ENCODE measurements at places on chromosomes 5 and 9. TPM values are rescaled to one million over a fixed set of nuclear protein-coding genes. Genes with fewer than 3 reads are reported as not detected.

- no peaks in the 10 kb centered on the region for H3K4me1 ChIP-seq
- DNase-seq, result no peak
- H3K27ac ChIP-seq, result no peak overlapping the region
- no peaks in the 10 kb centered on the region for H3K27me3 ChIP-seq
- no peak overlapping the region for H3K4me3 ChIP-seq
Measured at GRCh38 chr9:110978516-110978915, 59.8 kb downstream of the LPAR1 start.

- no peak overlapping the region for H3K27ac ChIP-seq
- H3K4me1 ChIP-seq, result no peaks in the 10 kb centered on the region
- peaks cover 4% of the 10 kb centered on the region for H3K27me3 ChIP-seq
- H3K4me3 ChIP-seq, result no peak overlapping the region
Measured at GRCh38 chr9:114606068-114606467, 5.0 kb upstream of the TMEM268 start.

GRCh38 chr5:26700759-26701384 lies 337.5 kb downstream of the CDH9 start:
- DNase-seq, result no peak
- H3K27me3 ChIP-seq, result no peaks in the 10 kb centered on the region
- H3K4me1 ChIP-seq, result no peaks in the 10 kb centered on the region
- H3K4me3 ChIP-seq, result no peak overlapping the region

- H3K4me1 ChIP-seq, result peaks cover 3% of the 10 kb centered on the region
- no peak overlapping the region for H3K4me3 ChIP-seq
- H3K27me3 ChIP-seq, result no peaks in the 10 kb centered on the region
- DNase-seq, result no peak
- H3K36me3 ChIP-seq, result no peaks in the 10 kb centered on the region
Measured at GRCh38 chr5:9201011-9201410, 344.9 kb downstream of the SEMA5A start.

Gene LRRC8A
- 106 TPM for total RNA-seq

GRCh38 chr9:99360026-99360425 lies 137.9 kb downstream of the SEC61B start:
- no peaks in the 10 kb centered on the region for H3K27me3 ChIP-seq
- no peak overlapping the region for H3K27ac ChIP-seq
- no peaks in the 10 kb centered on the region for H3K36me3 ChIP-seq
- H3K4me3 ChIP-seq, result no peak overlapping the region
- no peaks in the 10 kb centered on the region for H3K4me1 ChIP-seq

Gene OLFM1
- 53.4 TPM for total RNA-seq

DNA sequence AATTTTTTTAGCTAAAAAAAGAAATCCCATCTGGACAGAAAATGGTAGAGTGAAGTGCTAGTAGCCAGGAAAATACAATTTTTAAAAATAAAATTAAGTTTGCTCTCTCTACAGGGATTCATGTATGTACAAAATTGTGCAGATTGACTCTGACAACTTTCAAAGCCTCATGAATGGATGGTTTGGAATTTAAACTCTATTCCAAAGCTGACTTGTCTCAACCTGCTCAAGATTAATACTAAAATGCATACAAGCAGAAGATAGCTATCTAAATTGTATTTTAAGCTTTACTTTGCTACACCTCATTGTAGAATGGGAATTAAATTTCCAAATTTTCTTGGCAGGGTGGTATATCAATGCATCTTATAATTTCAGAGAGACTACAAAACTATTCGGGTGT lies 257.6 kb downstream of the RFX3 start:
- DNase-seq, result no peak
- H3K4me3 ChIP-seq, result no peak overlapping the region
- no peaks in the 10 kb centered on the region for H3K27me3 ChIP-seq

Gene MOB3B
- 16.1 TPM for total RNA-seq

DNA sequence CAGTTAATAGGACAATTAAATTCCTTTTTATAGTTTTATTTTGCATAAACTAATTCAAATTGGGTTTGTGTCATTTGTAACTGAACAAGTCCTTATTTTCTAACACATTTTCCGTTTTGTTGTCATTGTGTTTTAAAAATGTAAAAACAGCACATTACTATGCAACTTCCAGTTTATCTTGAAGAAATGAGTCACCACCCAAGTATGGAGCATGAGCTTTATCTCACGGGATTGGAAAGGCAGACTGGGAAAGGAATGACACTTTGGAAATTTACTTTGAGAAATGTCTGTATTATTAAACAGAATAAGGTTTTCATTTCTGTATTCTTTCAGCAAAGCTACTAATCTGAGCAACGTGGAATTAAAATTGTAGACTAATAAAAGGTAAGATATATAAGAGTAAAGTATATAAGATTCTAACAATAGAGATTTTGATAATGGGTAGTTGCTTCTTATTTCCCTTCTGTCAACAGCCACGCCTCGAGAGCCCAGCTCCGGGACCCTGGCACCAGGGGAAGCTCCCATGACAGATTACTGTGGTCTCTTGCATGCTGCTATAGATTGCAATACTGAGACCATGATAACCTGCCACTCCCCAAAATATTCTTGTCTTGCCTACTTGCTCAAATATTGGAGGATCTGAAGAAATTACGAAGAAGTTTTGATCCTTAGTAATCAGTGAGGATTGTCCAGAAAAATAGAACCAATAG lies 433.1 kb downstream of the CHSY3 start:
- DNase-seq, result no peak
- H3K4me3 ChIP-seq, result no peak overlapping the region
- H3K36me3 ChIP-seq, result no peaks in the 10 kb centered on the region
- no peaks in the 10 kb centered on the region for H3K27me3 ChIP-seq

- H3K4me3 ChIP-seq, result no peak overlapping the region
- H3K27ac ChIP-seq, result no peak overlapping the region
- no peak for DNase-seq
- no peaks in the 10 kb centered on the region for H3K4me1 ChIP-seq
- H3K36me3 ChIP-seq, result no peaks in the 10 kb centered on the region
- no peaks in the 10 kb centered on the region for H3K27me3 ChIP-seq
Measured at GRCh38 chr5:124790301-124790894, 44.0 kb upstream of the ZNF608 start.

- DNase-seq, result no peak
- H3K27ac ChIP-seq, result no peak overlapping the region
- no peaks in the 10 kb centered on the region for H3K36me3 ChIP-seq
- H3K27me3 ChIP-seq, result no peaks in the 10 kb centered on the region
- H3K4me1 ChIP-seq, result no peaks in the 10 kb centered on the region
Measured at GRCh38 chr5:29161399-29162291, 2031.8 kb upstream of the CDH6 start.

Gene OTULINL
- 7.7 TPM for total RNA-seq

Gene SAPCD2
- 30.3 TPM for total RNA-seq

DNA sequence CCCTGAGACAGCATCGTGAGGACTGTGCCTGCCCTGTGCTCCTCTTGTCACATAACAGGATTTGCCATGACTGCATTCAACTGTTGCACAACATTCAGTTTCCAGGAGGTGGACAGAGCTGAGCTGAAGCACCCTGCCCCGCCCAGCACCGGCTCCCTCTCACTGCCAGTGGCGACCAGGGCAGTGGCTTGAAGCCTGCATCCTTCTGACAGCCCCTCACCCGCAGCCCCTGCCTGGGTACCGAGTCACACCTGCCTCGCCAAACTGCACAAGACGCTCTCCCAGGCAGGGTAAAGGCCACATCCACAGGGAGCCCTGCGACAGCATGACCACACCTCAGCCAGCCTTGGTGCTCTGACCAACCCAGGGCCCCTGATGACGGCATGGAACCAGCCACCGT lies 59.9 kb upstream of the ZNF354A start:
- no peaks in the 10 kb centered on the region for H3K36me3 ChIP-seq
- H3K4me3 ChIP-seq, result no peak overlapping the region
- no peak overlapping the region for H3K27ac ChIP-seq
- H3K27me3 ChIP-seq, result no peaks in the 10 kb centered on the region
- no peak for DNase-seq

GRCh38 chr5:159582756-159583541 lies 252.7 kb upstream of the IL12B start:
- no peak overlapping the region for H3K27ac ChIP-seq
- no peaks in the 10 kb centered on the region for H3K4me1 ChIP-seq
- no peaks in the 10 kb centered on the region for H3K27me3 ChIP-seq
- H3K4me3 ChIP-seq, result no peak overlapping the region
- no peaks in the 10 kb centered on the region for H3K36me3 ChIP-seq

Gene HMGCS1
- total RNA-seq, result 230 TPM

Gene CDHR2
- 0.43 TPM for total RNA-seq

DNA sequence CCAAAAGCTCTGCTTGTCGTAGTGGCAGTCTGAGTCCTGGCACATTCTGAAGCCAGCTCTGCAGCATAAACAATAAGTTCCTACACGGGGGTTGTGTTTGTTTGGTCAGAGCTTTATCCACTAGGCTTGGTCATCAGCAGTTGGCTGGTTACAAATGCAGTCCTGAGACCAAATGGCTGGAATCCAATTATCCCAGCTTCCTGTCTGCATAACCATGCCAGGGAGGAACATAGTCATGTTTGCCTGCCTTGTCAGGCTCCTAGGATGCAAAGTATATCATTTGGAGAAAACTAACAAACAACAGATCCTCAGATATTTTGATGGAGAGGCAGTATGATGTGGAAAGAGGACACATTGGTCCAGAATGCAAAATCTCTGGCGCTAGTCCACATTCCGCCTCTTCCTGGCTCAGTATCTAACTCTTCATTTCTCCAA lies 85.8 kb downstream of the FBXO38 start:
- H3K4me1 ChIP-seq, result no peaks in the 10 kb centered on the region
- no peak overlapping the region for H3K27ac ChIP-seq
- H3K27me3 ChIP-seq, result no peaks in the 10 kb centered on the region
- no peak overlapping the region for H3K4me3 ChIP-seq
- H3K36me3 ChIP-seq, result no peaks in the 10 kb centered on the region

DNA sequence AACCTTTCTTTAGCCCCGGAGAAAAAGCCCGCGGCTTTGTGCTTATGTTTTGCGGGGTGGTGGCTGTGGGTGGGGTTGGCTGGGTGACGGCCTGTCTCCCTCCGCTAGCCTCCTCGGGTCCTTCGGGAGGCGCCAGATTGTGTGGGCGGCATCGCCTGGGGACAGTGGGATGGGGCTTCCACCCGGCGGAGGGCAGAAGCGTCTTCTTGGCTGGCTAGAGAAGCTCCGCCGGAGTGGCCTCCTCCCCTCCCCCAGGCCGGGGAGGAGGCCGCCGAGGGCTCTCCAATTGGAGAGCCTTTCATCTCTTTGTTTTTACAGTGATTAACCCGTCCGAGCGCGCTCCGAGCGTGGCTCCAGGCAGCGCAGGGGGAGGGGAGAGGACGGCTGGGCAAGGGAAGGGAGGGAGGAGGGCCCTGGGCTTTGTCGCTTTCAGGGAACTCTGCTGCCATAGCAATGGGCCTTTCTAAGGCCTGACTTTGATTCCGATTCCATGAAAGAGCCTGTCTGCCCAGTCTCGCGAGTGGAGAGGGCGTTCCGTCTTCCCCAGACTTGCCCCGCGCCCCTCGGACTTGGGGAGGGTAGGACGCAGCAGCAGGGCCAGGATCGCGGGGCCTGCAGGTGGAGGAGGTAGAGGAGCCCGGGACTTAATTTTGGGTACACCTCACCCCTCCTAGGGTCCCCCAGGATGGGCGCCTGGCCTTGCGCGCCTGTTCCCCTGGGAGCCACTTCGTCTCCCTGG lies 36.7 kb upstream of the TIFAB start:
- no peaks in the 10 kb centered on the region for H3K36me3 ChIP-seq
- peak; percentile 62 for DNase-seq
- H3K27ac ChIP-seq, result no peak overlapping the region
- H3K27me3 ChIP-seq, result peaks cover 95% of the 10 kb centered on the region
- H3K4me3 ChIP-seq, result peak overlapping the region; percentile 56

DNA sequence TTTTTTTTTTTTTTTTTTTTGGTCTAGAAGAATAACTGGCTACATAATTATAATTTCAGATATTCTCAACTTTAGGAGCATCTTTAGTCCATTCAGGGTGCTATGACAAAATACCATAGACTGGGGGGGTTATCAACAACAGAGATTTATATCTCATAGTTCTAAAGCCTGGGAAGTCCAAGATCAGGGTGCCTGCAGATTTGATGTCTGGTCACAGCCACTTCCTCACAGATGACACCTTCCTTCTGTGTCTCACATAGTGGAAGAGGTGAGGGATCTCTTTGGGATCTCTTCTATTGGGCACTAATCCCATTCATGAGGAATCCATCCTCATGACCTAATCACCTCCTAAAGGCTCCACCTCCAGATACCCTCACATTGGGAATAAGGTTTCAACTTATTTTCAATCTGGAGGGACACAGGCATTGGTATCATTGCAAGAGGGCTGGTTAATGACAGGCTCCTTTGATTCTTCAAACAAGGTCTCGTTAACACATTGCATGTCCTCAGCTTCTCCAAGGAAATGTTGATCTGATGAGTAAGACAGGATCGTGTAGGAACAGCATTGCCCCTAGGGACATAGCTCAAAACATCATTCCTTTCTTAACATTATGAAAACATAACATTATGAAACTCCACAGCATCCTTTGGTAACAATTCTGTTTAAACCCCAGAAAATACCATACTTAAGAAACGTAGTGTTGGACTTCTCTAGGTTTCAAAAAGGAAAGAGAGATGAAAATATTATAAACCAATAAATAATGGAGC lies 372.4 kb downstream of the SEMA5A start:
- no peaks in the 10 kb centered on the region for H3K27me3 ChIP-seq
- no peak for DNase-seq
- H3K4me3 ChIP-seq, result no peak overlapping the region

- no peaks in the 10 kb centered on the region for H3K36me3 ChIP-seq
- no peaks in the 10 kb centered on the region for H3K27me3 ChIP-seq
- no peak for DNase-seq
Measured at GRCh38 chr9:71037521-71037920, 83.9 kb downstream of the TRPM3 start.

- no peak overlapping the region for H3K4me3 ChIP-seq
- H3K36me3 ChIP-seq, result no peaks in the 10 kb centered on the region
- no peak for DNase-seq
- H3K27ac ChIP-seq, result no peak overlapping the region
Measured at GRCh38 chr5:117533792-117534191, 959.2 kb upstream of the SEMA6A start.

Gene TSPAN17
- total RNA-seq, result 54.7 TPM

- no peak overlapping the region for H3K4me3 ChIP-seq
- no peak overlapping the region for H3K27ac ChIP-seq
- no peak for DNase-seq
- H3K27me3 ChIP-seq, result no peaks in the 10 kb centered on the region
- H3K4me1 ChIP-seq, result no peaks in the 10 kb centered on the region
Measured at GRCh38 chr5:73815631-73816030, 189.6 kb downstream of the ARHGEF28 start.

Gene RBM27
- total RNA-seq, result 44.9 TPM

- H3K27ac ChIP-seq, result no peak overlapping the region
- no peaks in the 10 kb centered on the region for H3K4me1 ChIP-seq
- no peaks in the 10 kb centered on the region for H3K36me3 ChIP-seq
- no peak overlapping the region for H3K4me3 ChIP-seq
- no peak for DNase-seq
Measured at GRCh38 chr5:120684213-120684612, 220.1 kb downstream of the PRR16 start.
